ENCODE measurements at places on chromosomes 2 and 18.
A peak's percentile ranks its signal among the peaks of the same experiment; 100 is the strongest.

GRCh38 chr18:23332356-23332755 is 120.7 kb upstream of the RIOK3 start:
- H3K4me1 ChIP-seq: no peaks in the 10 kb centered on the region
- no peak overlapping the region for H3K4me3 ChIP-seq
- H3K27ac ChIP-seq: no peak overlapping the region
- peaks cover 3% of the 10 kb centered on the region for H3K36me3 ChIP-seq
- no peaks in the 10 kb centered on the region for H3K27me3 ChIP-seq

GRCh38 chr2:205789906-205790305 is 107.6 kb downstream of the NRP2 start:
- H3K4me3 ChIP-seq: no peak overlapping the region
- no peaks in the 10 kb centered on the region for H3K4me1 ChIP-seq
- no peak overlapping the region for H3K27ac ChIP-seq
- H3K36me3 ChIP-seq: no peaks in the 10 kb centered on the region
- peaks cover 6% of the 10 kb centered on the region for H3K27me3 ChIP-seq
- DNase-seq: no peak

GRCh38 chr2:236156860-236157194 is 11.4 kb downstream of the GBX2 start:
- H3K4me3 ChIP-seq: no peak overlapping the region
- no peaks in the 10 kb centered on the region for H3K36me3 ChIP-seq
- peaks cover 26% of the 10 kb centered on the region for H3K27me3 ChIP-seq
- no peak for DNase-seq

GRCh38 chr18:32308493-32309120 is 118.8 kb downstream of the MEP1B start:
- H3K4me3 ChIP-seq: no peak overlapping the region
- peaks cover 6% of the 10 kb centered on the region for H3K27me3 ChIP-seq
- no peak for DNase-seq
- H3K27ac ChIP-seq: no peak overlapping the region

DNA sequence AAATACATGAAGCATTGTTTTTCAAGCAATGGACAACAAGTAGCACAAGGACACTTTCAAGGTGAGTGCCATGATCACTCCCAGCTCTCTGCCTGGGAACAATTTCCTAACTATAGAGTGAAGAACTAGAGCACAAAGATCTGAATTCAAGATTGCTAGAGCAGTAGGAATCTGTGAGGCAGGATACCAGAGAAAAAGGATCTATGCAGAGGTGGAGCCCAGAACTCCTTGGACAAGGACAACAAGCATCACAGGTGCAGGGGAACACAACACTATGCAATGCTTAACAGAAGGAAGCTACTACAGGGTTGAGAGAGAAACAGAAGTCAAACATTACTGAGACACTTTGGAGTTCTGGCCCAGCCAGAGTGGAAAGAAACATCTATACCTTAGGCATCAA is 24.7 kb downstream of the ATL2 start:
- H3K4me1 ChIP-seq: peaks cover 7% of the 10 kb centered on the region
- no peak for DNase-seq
- peaks cover 21% of the 10 kb centered on the region for H3K36me3 ChIP-seq

DNA sequence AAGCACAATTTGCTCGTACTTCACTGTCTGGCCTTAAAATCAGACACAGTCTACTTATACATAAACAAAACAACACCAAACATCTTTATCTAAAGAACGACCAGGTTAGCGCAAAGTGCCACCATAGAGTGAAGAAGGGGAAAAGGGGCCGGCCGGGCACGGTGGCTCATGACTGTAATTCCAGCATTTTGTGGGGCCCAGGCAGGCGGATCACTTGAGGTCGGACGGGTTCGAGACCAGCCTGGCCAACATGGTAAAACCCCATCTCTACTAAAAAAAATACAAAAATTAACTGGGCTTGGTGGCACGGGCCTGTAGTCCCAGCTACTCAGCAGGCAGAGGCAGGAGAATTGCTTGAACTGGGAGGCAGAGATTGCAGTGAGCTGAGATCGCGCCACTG is 118.5 kb upstream of the RIOK3 start:
- no peaks in the 10 kb centered on the region for H3K27me3 ChIP-seq
- no peaks in the 10 kb centered on the region for H3K4me1 ChIP-seq
- no peak overlapping the region for H3K27ac ChIP-seq
- DNase-seq: no peak
- H3K36me3 ChIP-seq: no peaks in the 10 kb centered on the region

GRCh38 chr2:105375001-105375561 is 23.8 kb downstream of the FHL2 start:
- peaks cover 20% of the 10 kb centered on the region for H3K4me1 ChIP-seq
- H3K27me3 ChIP-seq: no peaks in the 10 kb centered on the region
- H3K27ac ChIP-seq: peak overlapping the region; percentile 16

DNA sequence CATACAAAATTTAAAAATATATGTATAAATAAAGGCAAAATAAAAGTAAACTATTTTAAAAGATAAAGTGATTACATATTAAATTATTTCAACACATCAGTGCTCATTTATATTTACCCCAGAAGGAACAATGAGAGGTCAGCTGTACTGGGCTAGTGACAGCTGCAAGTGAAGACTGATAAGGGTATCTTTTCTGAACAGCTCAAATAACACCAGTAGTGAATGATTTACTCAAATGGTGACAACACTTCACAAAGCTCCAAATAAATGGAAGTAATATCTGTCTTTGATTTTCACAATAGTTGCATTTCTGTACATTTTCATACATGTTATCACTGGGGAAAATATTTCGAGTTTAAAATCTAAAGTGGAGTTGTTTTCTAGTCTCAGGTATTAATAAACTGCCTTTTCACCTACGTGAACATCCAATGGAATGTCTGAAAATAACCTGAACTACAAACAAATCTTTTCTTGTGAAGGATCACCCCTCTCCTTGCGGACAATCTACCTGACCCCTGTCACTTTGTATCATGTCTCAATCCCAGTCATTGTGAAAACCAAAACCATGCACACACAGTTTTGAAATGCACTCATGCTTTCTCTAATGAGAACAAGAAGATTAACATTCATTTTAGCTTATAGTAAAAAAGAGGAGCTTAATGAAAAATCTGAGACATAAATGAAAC is 1928.8 kb upstream of the CELF4 start:
- H3K27ac ChIP-seq: no peak overlapping the region
- no peaks in the 10 kb centered on the region for H3K4me1 ChIP-seq
- DNase-seq: no peak
- no peaks in the 10 kb centered on the region for H3K36me3 ChIP-seq
- H3K27me3 ChIP-seq: no peaks in the 10 kb centered on the region

- peak within 1 kb of the TSS; percentile 58 for H3K27ac ChIP-seq
- H3K4me1 ChIP-seq: no peaks in the 10 kb centered on the region
- peak within 1 kb of the TSS; percentile 85 for H3K4me3 ChIP-seq
- peaks cover 67% of the 10 kb centered on the region for H3K27me3 ChIP-seq
These were observed at the start of gene GATA6 for GRCh38 chr18:22169011-22169888. GATA6 (plus strand) TSS chr18:22169589; CDS start chr18:22171145, 1,556 bp downstream.

DNA sequence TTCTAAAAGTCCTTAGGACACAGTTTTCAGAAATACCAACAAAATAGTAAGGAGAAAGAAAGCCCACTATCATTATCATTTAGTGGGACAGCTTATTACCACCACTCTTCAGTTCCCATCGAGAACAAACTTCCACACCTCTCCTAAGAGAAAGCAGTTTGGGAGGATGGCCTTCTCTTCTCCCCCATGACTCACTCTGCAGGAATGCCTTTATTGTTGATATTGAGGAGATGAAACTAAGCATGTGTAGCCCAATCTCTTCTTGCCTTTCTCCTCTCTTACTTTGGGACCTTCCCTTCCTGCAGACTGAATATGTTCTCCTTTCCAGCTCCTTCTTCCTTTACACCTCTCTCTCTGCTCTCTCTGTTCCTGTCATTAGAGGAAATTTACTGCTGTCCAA is 30.0 kb upstream of the ERMN start:
- peaks cover 2% of the 10 kb centered on the region for H3K27me3 ChIP-seq
- no peak overlapping the region for H3K4me3 ChIP-seq

- H3K4me1 ChIP-seq: no peaks in the 10 kb centered on the region
- H3K27me3 ChIP-seq: peaks cover 2% of the 10 kb centered on the region
- H3K27ac ChIP-seq: no peak overlapping the region
- no peak overlapping the region for H3K4me3 ChIP-seq
These were observed 259.0 kb downstream of the HNMT start for GRCh38 chr2:138223319-138223718.

GRCh38 chr2:96120091-96120720 is 3.8 kb upstream of the ADRA2B start:
- no peak overlapping the region for H3K4me3 ChIP-seq
- no peak overlapping the region for H3K27ac ChIP-seq
- DNase-seq: no peak
- H3K27me3 ChIP-seq: peaks cover 37% of the 10 kb centered on the region
- no peaks in the 10 kb centered on the region for H3K36me3 ChIP-seq
- peaks cover 28% of the 10 kb centered on the region for H3K4me1 ChIP-seq

GRCh38 chr2:32314886-32315285 is 37.2 kb downstream of the YIPF4 start:
- no peak overlapping the region for H3K4me3 ChIP-seq
- H3K4me1 ChIP-seq: no peaks in the 10 kb centered on the region
- DNase-seq: no peak
- H3K27me3 ChIP-seq: no peaks in the 10 kb centered on the region
- H3K36me3 ChIP-seq: no peaks in the 10 kb centered on the region

- no peaks in the 10 kb centered on the region for H3K36me3 ChIP-seq
- peaks cover 43% of the 10 kb centered on the region for H3K27me3 ChIP-seq
- no peak for DNase-seq
- peaks cover 12% of the 10 kb centered on the region for H3K4me1 ChIP-seq
These were observed 632.4 kb downstream of the NYAP2 start for GRCh38 chr2:226031647-226032501.

DNA sequence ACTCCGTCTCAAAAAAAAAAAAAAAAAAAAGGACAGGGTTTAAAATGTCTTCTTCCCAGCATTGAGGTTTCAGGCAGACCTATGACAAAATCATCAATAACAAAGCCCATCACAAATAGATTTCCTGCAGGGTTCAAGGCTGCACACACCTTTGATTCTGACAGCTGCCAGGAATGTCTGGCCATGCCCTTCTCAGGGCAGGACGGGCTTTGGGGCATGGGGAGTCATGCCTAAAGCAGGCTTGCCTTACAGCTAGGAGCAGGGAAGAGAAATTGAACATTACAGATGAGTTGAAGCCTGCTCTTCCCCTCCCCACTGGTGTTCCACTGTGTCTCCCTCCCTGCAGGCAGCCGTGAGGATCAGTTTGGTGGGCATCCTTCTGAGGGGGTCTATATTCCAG is 3.7 kb downstream of the PRELID3A start:
- no peak for DNase-seq
- peaks cover 12% of the 10 kb centered on the region for H3K4me1 ChIP-seq
- no peak overlapping the region for H3K27ac ChIP-seq
- peaks cover 20% of the 10 kb centered on the region for H3K27me3 ChIP-seq

- no peak overlapping the region for H3K4me3 ChIP-seq
- H3K36me3 ChIP-seq: no peaks in the 10 kb centered on the region
- no peak overlapping the region for H3K27ac ChIP-seq
- H3K4me1 ChIP-seq: peaks cover 10% of the 10 kb centered on the region
- peaks cover 35% of the 10 kb centered on the region for H3K27me3 ChIP-seq
- no peak for DNase-seq
These were observed 8.6 kb upstream of the INPP5D start for GRCh38 chr2:233051241-233052149.

DNA sequence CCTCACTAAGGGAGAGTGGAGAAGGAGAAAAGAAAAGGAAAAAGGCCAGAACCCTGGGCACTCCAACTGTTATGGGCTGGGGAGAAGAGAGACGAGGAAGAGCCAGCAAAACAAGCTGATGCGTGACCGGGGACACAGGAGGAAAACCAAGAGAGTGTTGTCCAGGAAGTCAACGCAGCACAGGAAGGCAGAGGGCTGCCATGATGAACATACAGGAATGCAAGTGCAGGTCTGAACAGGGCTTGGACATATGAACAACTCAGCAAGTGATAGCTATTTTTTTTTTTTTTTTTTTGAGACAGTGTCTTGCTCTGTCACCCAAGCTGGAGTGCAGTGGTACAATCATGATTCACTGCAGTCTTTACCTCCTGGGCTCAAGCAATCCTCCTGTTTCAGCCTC is 28.4 kb downstream of the SIX3 start:
- H3K4me3 ChIP-seq: no peak overlapping the region
- no peaks in the 10 kb centered on the region for H3K4me1 ChIP-seq
- DNase-seq: no peak
- no peaks in the 10 kb centered on the region for H3K36me3 ChIP-seq
- peaks cover 6% of the 10 kb centered on the region for H3K27me3 ChIP-seq
- no peak overlapping the region for H3K27ac ChIP-seq

- H3K27me3 ChIP-seq: no peaks in the 10 kb centered on the region
- H3K4me3 ChIP-seq: no peak overlapping the region
- no peak overlapping the region for H3K27ac ChIP-seq
- no peak for DNase-seq
These were observed 233.0 kb downstream of the TPGS2 start for GRCh38 chr18:36595818-36596215.

- H3K36me3 ChIP-seq: peaks cover 6% of the 10 kb centered on the region
- peaks cover 53% of the 10 kb centered on the region for H3K4me1 ChIP-seq
- DNase-seq: no peak
- H3K27ac ChIP-seq: no peak overlapping the region
- no peak overlapping the region for H3K4me3 ChIP-seq
These were observed 48.7 kb downstream of the IL1RL2 start for GRCh38 chr2:102235491-102235890.

DNA sequence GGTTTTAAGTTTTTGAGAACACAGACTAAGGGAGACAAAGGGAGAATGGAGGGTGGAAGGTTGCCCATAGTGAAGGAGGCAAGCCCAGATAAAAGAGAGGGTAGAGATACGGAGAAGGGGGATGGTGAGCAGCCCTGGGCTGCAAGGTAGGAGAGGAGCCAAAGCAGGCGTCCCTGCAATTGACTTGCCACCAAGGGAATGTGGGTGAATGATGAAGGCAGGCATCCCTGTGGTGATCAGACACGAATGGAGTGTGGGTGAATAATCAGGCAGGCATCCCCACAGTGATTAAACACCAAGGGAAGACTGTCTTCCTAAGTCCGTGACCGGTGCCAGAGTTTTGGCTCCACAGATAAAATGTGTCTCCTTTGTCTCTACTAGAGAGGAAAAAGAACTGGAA is 16.5 kb upstream of the ALPK2 start:
- no peak overlapping the region for H3K4me3 ChIP-seq
- peaks cover 6% of the 10 kb centered on the region for H3K36me3 ChIP-seq
- peaks cover 27% of the 10 kb centered on the region for H3K4me1 ChIP-seq
- H3K27me3 ChIP-seq: no peaks in the 10 kb centered on the region

DNA sequence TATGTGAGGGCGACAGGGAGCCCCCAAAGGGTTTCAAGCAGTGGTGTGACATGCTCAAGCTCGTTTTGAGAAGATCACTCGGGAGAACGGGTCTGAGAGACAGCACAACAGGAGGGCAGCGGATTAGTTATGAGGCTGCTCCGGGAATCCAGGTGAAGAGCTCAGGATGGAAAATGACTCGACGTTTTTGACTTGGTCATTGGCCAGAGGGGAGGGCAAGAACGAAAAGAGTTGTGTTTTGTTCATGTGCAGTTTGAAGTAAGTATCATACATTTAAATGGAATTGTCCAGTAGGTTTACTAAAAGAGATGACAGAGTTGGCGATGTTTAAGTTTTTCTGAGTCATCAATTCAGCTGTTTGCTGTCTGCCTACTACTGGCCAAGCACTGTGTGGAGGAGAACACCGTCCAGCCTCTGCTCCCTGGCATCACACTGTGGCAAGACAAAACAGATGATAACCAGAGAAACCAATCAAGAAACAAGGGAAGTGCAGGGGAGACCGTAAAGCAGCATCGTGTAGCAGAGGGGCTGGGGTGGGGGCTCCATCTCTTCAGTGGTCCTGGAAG is 25.3 kb upstream of the ANXA4 start:
- H3K4me3 ChIP-seq: no peak overlapping the region
- H3K4me1 ChIP-seq: peaks cover 20% of the 10 kb centered on the region
- peaks cover 2% of the 10 kb centered on the region for H3K27me3 ChIP-seq

All from activated T-helper 1 cell treated with anti-CD3 and anti-CD28 coated beads, Interleukin-12 subunit alpha, Interleukin-12 subunit beta, Interleukin-2, Interleukin-4 antibody, amounts not matched to agents 30 ng/mL and 10 ng/mL and 1 ng/mL, durations not matched to agents 14 hours and 24 hours and 36 hours (primary cell).